ENCODE measurements at places on chromosomes 13 and 19.

- DNase-seq, result no peak
Observed at GRCh38 chr13:113791761-113792160, 32.7 kb downstream of the TMEM255B start.

DNA sequence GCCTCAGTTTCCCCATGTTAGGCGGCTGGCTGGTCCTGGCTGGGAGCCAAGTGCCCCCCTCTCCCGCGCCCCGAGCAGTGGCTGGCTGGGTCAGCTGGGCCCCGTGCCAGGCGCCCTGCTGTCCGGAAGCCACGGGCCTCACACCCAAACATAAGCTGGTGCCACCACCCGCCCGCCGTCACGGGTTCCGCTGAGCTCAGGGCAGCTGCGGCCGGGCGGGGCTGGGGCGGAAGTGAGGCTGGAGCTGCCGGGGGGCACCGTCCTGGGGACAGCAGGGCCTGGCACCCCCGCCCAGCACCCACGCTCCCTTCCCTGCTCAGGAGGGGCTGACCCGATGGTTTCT is 19.3 kb downstream of the HCN2 start:
- no peak for DNase-seq

GRCh38 chr19:55197528-55197927 is 11.8 kb downstream of the PTPRH start:
- DNase-seq, result no peak

DNA sequence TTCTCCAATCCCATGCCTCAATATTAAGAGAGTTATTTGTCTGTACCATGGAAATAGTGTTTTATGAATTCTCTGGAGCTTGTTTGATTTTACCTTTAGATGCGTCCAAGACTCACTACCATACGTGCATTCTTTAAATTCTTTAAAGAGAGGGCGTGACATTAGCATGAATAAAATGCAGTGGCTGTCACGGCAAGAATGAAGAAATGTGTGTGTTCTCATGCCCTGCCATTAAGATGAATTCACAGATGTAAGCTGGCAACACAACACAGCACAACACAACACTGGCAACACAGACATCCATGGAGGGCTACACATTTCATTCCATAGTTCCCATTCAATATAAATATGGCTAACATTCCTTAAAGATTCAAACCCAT is 213.4 kb downstream of the ENOX1 start:
- DNase-seq, result no peak

- DNase-seq, result no peak
Observed at GRCh38 chr13:59459972-59460371, 703.8 kb downstream of the DIAPH3 start.

- DNase-seq, result no peak
Observed at GRCh38 chr19:10762656-10763055, 44.8 kb downstream of the DNM2 start.

- no peak for DNase-seq
Observed at GRCh38 chr13:30746791-30747190, 11.4 kb downstream of the ALOX5AP start.

DNA sequence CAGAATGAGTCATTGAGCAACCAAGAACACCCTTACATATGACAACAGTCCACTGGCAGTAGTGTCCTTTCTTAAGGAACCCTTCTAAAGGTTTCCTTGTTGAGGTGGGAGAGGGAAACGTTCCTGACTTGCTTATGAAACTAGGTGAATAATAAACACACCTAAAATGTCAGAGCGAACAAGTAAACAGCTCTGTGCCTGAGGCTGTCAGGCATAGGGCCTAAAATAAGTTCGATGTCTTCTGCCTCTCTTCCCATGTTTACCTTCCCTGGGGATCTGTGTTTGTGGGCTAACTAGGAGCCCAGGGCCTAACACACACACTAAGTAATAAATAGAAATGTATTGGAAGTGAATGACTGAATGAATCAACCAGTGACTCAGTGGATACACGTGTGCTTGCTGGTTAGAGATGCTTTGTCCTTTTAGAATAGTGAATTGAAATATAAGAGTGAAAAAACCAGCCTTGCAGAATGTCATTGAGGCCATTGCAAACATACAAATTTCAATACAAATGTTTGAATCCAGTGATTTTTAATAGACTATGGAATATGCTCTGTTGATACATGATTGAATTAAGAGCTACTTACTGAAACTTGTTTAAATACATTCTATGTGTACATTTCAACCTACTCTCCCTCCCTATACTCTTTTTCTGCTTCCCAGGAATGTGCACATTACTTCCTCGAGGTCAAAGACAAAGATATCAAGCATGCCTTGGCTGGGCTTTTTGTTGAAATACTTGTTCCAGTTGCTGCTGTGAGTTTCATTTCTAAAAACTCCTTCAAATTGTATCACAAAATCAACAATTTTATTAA is 102.9 kb downstream of the FRY start:
- DNase-seq, result no peak

GRCh38 chr19:2912306-2912705 is 11.6 kb downstream of the ZNF57 start:
- no peak for DNase-seq

DNA sequence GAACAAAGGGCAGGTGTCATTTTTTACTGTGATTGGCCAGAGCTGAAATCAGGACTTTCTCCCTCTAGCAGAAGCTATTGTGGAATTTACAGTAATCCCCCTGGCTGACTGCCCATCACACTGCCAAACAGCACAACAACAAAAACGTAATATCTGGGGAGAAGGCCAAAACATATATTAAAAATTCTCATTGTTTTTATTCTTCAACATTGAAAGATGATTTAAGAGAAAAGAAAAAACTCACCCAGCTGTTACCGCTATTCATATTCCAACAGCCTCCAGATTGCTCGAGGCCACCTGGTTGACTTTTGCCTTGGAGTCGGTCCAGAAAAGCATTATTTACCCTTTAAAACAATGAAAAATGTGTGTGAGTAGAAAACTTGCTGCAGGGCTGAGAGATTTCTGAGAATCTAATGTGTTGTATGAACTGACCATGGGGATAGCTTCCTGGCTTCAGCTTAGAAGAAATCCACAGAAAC is 97.2 kb downstream of the EPSTI1 start:
- no peak for DNase-seq

DNA sequence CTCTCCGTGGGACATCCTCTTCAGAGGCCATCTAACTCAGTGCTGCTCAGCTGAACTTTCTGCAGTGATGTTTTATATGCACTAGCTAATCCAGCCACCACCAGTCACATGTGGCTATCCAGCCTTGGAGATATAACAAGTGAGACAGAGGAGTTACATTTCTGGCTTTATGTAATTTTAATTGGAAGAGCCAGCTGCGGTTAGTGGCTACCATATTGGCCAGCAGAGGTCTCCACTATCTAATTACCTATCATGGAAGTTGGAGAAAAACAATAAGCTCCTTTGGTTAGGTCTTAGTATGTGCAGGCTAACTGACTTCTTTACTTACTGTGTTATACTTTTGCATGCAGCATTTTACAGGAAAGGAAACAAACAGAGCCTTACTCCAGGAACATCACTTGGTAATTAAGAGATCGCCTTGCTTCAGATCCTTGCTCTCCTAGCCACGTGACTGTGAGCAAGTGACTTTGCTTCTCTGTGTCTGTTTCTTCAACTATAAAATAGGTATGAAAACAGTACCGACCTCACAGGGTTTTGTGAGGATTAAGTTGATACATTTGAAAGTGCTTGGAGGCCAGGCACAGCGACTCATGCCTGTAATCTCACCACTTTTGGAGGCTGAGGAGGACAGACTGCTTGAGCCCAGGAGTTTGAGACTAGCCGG is 1.6 kb upstream of the KLK10 start:
- no peak for DNase-seq

DNA sequence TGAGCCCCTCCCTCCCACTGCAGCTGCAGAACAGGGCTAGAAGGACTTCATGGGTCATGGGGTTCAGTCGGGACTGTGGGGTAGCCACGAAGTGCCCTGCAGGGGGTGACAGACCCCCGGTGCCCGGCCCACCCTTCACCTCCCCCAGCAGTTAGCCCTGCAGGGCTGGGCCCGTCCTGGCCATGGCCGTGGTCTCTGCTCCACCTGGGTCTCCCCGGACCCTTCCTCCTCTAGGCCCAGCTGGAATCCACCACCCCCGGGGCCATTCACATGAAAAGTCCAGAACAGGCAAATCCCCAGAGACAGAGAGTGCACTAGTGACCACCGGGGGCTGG is 17.3 kb downstream of the MKNK2 start:
- DNase-seq, result no peak

GRCh38 chr19:11995174-11995573 is 30.3 kb downstream of the ZNF763 start:
- DNase-seq, result no peak

DNA sequence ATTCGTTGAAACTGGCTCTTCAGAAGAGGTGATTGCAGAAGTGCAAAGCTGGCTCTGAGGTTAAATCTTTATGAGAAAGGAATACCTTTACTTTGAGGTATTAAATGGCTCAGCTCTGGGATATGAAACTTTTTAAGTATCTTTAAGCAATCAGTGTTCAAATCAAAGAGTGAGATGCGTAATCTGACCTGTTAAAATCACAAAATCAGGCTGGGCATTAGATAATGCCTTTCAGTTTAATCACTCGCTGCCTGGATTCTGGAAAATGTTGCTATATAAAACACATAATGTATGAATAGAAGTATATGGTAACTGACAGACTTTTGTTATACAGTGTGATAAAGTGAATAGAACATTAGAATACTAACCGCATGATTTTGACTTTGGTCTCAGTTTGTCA is 2.0 kb upstream of the DGKH start:
- no peak for DNase-seq

DNA sequence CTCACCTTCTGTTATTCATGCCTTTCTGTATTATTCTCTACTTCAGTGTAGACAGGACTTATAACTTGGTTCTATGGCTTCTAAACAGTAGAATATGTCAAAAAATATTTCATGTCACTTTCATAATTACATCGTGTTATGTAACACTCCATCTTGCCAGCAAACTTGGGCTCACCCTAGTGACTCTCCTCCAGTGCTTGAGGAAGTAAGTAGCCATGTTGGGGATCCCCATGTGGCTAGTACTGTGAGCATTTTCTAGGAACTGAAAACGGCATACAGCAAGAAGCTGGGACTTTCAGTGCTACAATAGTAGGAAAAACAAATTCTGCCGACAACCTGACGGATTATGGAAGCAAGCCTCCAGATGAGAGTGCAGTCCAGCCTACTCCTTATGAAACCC is 495.6 kb downstream of the SLITRK6 start:
- no peak for DNase-seq

- no peak for DNase-seq
Observed at GRCh38 chr19:50803633-50804419, 13.6 kb downstream of the ACP4 start.

- DNase-seq, result no peak
Observed at GRCh38 chr13:92836171-92836570, 390.4 kb upstream of the GPC6 start.

DNA sequence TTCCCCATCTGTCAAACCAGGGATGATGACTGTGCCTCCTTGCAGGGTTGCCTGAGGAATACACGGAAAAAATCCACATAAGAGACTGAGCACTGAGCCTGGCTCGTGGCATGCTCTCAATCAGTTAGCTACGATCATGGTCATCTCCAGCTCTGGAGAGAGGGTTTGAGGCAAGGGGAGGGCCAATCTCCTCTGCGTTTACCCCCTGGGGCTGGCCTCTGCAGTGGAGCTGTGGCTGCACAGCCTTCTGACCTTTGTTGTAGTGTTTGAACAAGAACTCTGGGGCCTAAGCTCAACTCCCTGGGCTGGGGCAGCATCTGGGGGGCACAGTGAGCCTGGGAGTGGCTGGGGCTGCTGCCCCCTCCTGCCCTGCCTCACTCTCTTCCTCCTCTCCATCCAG is 5.9 kb downstream of the LRRC4B start:
- DNase-seq, result no peak

DNA sequence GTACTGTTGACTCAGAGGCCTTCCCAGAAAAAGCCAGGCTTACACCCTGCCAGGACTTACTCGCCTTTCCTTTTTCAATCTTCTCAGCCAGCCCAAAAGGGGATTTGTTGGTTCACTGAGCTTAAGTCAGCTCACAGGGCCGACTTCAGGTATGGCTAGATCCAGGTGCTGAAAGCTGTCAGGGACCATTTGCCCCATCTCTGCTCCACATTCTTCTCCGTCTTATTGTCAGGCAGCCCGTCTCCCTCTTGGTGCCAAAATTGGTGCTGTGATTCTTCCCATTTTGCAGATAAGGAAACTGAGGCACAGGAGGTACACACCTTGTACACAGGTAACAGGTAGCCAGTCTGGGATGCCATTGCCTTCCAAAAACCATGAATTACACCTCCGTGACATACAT is 2.4 kb downstream of the C19orf38 start:
- DNase-seq, result no peak

DNA sequence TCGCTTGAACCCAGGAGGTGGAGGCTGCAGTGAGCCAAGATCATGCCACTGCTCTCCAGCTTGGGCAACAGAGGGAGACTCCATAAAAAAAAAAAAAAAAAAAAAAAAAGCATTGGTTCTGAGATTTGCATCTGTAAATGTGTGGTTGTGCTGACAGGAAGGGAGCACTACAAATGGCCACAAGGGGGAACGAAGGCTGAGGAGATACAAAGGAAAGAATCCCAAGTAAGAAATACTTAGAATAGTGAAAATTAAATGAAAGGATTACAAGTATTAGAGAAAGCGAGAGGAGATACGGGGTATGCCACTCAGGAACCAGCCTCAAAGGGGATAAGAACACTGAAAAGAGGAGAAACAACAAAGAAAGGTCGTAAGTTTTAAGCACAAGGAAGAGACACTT is 284.9 kb downstream of the KLF12 start:
- DNase-seq, result no peak

DNA sequence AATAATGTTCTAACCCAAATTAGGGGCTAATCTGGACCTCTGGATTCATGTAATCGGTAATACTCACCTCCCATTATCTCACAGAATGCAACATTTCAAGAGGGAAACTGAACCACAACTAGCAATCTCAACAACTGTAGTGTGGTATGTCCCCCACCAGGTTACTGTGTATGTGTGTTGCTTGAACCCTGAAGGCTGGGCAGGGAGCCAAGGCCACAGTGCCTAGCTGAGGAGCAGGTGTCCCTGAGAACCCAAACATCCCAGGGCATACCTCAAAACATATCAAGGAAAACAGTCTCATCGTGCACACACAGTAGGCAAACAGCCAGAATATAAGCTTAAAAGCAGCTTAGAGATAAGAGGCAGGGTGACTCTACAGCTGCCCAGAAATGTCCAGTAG is 20.5 kb upstream of the NEK3 start:
- DNase-seq, result no peak

DNA sequence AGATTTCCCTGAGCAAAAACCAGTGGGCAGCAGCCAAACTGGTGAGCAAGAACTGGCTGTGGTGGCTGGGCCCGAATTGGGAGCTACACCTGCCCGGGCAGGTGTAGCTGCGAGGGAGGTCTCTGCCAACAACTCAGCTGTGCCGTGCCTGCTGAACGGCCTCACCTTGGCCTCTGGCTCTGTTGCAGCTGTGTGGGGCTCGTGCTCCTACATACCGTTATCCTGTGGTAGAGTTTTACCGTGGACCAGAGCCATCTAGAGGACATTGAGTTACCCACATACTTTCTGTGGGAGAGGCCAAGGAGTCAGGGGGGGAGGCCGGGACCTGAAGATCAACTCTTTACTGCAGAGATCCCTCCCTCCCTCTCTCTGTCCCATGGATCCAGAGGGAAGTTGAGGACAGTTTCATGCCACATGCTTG is 113.2 kb downstream of the TM9SF2 start:
- DNase-seq, result no peak

Measured in GOT3 (cell line).